Colonic mucosa (tissue), 4 donors: ENCODE measurements at places on chromosomes 16 and 17.

- DNase-seq: no peak
These were observed 139.6 kb downstream of the HS3ST3A1 start for GRCh38 chr17:13462146-13462545.

DNA sequence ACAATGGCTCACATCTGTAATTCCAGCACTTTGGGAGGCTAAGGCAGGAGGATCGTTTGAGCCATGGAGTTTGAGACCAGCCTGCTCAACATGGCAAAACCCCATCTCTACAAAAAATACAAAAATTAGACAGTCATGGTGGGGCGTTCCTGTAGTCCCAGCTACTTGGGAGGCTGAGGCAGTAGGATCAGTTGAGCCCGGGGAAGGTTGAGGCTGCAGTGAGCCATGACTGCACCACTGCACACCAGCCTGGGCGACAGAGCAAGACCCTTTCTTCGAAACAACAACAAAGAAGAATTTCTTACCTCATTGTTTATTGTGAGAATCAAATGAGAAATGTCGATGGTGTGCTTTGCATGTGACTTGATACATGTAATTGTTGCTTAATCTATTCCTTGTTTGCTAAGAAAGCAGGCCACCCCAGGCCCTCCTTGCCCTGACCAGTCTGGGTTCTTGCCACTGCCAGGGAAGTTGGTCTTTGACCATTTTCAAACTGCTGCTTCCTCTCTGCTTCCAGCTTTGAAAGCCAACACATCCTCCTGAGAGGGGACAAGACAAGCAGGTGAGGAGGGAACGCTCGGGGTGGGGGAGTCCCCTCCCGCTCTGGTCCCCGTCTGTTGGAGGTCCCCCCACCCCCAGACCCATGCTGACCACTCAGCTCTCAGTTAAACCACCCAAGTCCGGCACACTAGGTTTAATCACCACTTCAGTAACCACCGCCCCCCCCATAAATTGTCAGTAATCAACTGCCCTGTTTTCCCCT is 47.3 kb upstream of the CPNE2 start:
- no peak for DNase-seq

- peak; percentile 64 for DNase-seq
These were observed 3.9 kb upstream of the ZFPM1 start for GRCh38 chr16:88449267-88449561.

DNA sequence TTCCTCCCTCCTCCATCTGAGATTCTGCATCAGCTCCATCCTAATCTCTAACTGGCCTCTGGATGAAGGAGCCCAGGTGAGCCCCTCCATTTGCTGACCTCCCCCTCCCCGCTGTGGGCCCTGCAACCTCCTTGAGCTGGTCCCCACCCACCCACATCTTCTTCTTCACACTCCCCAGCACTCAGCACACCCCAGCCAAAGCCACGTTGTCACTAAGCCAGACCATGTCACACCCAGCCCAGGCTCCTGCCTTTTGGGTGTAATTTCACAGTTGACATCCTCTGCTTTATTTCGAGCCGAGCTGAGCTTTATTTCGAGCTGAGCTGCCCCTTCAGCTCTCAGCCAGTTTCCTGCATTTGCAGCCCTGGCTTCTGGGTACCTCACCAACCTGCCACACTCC is 282.7 kb upstream of the TNRC6C start:
- no peak for DNase-seq

DNA sequence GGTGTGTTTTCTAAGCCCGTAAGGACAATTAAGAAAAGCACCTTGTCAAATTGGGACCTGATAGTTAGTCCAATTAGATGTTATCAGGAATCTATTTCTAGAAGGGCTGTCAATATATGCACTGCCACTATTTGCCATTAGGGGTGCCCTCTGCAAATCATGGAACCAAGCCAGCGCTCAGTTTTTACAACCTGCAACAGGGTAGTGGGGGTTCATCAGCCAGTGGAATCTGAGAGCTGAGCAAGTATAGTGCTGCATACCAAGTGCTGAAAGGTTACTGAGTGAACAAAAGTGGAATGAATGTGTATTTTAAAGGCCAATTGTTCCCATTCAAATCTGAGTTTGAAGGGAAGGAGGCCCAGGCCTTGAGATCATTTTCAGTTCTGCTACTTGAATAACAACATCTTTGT is 10.4 kb downstream of the PRR11 start:
- no peak for DNase-seq

- DNase-seq: no peak
These were observed 153.5 kb downstream of the VPS53 start for GRCh38 chr17:561116-561515.

GRCh38 chr17:66459811-66460270 is 157.4 kb downstream of the PRKCA start:
- DNase-seq: no peak
